COR-L47 (cell line): ENCODE measurements at places on chromosomes 3 and 15.

DNA sequence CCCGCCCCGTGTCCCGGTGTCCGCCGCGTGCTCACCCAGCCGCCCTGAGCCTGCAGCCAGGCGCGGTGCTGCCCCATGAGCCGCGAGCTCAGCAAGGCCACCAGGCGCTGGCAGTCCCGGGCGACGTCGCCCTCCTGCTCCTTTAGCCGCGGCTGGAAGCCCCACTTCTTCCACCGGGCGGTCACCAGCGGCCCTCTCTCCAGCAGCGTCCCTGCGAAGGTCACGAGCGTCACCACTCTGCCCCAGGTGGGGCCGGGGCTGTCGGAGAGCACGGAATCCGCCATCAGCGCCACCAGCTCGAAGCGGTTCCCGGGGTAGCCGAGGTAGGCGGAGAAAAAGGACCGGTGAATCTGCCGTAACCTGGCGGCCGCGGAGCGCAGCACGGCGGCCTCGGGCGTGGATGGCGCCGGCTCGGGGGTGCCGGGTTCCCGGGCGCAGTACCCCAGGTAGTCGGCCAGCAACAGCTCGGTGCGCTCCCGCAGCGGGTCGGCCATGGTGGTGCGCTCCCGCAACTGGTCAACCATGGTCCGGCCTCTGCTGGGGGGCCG lies 298 bp downstream of the BCL2L10 start:
- no peak for DNase-seq

DNA sequence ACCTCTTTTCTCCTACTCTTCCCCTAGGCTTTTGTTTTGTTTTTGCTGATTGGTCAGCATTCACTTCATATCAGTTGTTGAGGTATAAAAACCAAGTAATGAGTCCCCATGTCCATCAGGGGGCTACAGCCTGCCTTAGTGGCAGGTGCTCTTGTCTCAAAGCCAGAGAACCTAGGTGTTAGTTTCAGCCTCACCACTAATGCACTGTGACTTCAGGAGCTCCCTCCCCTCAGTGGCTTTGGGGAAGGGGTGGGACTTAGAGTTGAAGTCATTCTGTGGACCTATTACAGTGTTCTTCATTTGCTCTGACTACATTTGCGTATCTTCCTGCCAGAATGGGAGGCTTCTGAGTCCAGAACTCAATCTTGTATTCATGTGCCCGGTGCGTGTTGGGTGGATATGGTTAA lies 41.6 kb downstream of the NR2C2 start:
- DNase-seq = no peak

- DNase-seq = no peak
These were observed 130.2 kb downstream of the SSR3 start for GRCh38 chr3:156424758-156425157.

GRCh38 chr3:123367467-123368154 lies 81.3 kb downstream of the ADCY5 start:
- DNase-seq = no peak

DNA sequence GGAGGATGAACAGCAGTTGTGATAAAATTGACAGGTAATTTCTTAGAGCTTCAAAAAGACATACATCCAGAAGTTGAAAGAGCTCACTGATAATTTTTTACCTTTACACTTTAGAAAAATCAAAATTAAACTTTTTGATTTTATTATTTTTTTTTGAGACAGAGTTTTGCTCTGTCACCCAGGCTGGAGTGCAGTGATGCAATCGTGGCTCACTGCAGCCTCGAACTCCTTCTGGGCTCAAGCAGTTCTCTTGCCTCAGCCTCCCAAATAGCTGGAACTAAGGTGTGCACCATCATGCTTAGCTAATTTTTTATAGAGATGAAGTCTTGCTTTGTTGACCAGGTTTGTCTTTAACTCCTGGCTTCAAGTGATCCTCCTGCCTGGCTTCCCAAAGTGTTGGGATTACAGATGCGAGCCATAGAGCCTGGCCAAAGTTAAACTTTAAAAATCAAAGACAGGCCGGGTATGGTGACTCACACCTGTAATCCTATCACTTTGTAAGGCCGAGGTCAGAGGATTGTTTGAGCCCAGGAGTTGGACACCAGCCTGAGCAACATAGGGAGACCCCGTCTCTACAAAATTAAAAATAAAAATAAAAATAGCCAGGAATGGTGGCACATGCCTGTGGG lies 21.7 kb downstream of the PLA2G4F start:
- DNase-seq = no peak

DNA sequence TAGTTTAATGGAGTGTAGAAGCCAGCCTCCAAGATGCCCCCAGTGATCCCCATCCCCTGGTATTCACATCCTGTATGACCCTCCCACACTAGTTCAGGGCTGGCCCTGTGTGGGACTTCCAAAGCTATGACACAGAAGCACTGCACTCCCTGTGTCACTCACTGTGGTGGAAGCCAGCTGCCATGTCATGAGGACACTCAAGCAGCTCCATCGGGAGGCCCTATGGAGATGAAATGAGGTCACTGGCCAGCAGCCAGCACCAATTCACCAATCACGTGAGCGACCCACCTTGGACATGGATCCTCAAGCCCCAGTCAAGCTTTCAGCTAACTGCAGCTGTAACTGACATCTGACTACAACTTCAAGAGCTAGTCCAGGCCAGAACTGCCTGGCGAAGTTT lies 3.9 kb upstream of the ACAN start:
- DNase-seq = no peak

DNA sequence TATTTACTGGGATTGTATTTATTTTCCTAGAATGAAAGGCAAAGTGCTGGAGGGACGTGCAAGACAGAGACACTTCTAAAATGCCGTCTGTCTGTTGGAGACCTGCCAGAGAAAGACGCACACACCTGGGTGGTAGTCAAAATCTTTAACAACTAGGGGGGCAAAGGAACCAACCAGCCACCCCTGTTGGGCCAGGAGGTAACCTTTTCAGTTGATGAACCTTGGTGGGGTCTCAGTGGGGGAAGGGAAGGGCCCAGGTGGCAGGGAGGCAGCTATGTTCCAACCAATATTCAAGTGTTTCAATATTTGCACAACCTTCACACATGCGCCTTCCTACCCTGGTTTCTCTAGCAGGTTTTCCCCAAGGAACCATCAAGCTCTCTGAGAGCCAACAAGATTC lies 99.0 kb downstream of the MEGF11 start:
- DNase-seq = peak; percentile 41

DNA sequence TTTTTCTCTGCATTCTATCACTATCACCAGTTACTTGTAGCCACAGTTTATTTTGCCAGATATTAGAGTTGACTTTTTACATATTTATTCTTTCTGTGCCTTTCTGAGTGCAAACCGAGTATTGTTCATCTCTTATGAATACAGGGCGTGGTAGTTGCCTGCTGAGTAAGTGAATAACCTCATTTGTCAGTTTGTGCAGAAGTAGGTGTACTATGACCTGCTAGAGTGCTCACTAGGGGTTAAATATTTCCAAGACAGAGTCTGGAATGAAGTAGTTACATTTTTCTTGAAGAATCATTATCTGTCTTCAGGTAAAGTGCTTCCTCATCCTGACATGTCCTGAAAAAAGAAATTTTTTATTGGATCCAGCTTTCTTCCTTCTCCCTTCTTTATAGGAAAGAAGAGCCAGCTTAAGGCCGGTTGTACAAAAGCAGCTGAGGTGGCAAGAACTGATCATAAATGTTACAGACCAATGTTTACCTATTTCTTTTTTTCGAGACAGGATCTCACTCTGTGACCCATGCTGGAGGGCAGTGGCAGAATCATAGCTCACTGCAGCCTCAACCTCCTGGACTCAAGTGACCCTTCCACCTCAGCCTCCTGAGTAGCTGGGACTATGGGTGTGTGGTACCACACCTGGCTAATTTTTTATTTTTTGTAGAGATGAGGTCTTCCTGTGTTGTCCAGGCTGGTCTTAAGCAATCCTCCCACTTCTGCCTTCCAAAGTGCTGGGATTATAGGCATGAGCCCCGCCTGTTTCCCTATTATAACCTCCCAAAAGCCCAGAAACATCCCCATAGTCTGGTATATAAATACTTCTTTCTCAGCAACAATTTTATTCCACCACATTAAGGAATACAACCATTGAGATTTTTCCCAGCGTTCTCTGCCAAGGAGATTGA lies 182.5 kb downstream of the TPRG1 start:
- peak; percentile 9 for DNase-seq

- no peak for DNase-seq
These were observed 4.8 kb downstream of the RASGRP1 start for GRCh38 chr15:38559636-38560307.

- DNase-seq = no peak
These were observed 61.9 kb upstream of the STXBP5L start for GRCh38 chr3:120846073-120846472.

GRCh38 chr15:63517628-63518027 lies 13.2 kb downstream of the USP3 start:
- no peak for DNase-seq

- no peak for DNase-seq
These were observed 29.1 kb downstream of the SSR3 start for GRCh38 chr3:156525808-156526207.

- DNase-seq = no peak
These were observed 95.4 kb upstream of the SNRPA1 start for GRCh38 chr15:101390462-101390861.

DNA sequence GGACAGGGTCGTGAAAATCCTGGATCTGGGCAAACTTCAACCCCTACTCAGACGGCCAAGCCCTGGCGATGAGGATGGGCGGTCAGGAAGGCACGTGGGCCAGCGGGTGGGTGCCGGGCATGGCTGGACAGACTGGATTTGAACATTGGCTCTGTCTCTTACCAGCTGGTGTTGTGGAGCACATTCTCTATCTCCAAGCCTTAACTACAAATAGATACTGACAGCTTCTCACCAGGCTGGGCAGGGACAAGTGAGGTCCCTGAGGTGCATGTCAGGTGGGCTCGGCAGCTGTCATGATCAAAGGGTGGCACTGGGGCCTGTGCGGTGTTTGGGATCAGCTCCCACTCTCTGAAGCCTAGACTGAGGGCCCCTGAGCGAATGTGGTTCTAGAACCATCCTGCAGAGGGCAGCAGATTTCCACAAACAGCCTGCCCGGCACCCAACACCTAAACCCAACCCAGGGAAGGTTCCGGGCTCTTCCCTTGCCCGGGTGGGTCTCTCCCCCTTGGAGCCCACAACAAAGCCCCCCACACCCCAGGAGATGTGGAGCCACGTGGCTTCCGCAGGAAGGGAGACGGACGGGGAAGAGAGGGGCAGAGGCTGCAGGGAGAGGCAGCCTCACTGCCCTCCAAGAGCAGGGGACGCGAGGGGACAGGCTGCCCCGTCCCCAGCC lies 58.4 kb downstream of the RGMA start:
- DNase-seq = peak; percentile 22

DNA sequence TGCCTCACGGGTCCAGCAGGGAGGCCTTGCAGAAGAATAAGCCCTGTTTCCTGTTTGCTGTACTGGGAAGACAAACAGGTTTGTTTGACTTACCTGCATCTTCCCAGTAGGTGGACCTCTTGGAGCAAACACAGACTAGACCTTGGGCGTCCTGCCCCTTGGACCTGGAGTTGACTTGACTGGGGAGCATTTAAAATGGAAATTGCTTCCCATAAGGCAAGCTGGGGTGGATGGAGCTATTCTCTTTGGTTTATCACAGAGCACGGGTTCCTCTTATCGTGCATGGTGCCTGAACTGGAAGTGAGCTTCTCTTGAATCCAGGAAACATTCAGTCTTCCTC lies 151.4 kb downstream of the RPLP1 start:
- DNase-seq = peak; percentile 93

DNA sequence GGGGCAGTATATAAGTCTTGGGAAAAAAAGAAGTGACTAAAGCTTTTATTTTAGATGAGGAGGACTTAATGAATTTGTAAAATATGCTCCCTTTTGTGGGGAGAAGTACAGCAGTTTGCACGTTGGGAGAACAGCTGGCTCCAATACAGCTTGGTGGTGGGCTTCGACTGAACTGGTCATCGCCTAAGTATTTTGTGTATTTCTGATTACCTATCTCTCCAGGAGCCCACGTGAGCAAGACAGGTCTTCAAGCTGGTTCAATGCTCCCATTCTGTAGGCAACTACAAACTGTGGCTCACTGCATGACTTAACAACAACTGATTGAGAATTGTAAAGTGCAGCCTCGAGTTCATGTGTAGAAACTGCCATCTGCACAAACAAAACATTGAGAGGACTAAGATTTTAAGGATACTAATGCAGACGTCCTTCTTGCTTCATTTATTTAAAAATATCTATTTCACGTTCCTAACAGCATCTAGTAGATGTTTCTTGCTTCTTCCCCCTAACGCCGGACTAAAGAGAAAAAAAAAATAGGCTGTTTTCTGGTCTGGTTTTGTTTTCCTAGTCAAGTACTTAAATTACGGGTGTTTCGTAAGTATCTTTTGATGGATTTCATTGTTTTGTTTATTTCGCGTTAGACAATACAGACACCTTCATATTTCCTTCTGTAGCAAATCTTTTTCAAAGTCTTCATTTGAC lies 1.4 kb upstream of the GREM1 start:
- DNase-seq = no peak

DNA sequence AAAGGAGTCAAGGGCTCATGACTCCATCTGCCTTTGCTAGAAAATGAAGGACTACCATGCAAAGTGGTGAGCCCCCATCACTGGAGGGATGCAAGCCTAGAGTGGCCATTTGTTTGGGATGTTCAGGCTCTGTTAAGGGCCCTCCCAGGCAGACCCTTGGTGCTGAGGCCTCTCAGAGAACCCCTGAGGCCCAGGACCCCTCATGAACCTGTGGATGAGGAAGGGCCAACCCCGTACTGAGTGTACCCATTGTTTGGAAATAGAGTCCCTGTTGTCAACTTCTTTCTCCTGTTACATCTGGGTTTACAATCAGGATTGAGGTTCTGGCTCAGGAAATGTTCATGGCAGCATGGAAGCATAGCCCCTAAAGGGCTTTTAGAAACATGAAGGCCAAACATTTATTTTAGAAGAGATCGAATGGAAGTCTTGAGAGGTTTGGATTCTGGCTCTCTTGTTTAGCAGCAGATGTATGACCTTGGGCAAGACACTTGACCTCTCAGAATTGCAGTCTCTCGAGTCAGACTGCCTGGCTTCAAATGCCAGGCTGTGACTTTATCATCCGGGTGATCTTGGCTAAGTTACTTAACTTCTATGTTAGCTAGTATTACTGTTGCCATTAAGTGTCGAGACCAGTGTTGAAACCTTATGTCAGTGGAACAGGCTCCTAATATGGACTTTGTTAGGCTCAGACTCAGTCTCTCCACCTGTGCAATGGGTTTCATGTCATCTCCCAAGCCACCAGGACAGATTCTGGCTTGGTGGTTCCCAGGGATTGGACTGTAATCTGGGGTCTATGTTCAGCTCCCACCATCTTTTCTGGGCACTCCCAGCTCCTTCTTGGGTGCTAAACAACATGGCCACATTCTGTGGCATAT lies 12.4 kb downstream of the ITGA11 start:
- no peak for DNase-seq

DNA sequence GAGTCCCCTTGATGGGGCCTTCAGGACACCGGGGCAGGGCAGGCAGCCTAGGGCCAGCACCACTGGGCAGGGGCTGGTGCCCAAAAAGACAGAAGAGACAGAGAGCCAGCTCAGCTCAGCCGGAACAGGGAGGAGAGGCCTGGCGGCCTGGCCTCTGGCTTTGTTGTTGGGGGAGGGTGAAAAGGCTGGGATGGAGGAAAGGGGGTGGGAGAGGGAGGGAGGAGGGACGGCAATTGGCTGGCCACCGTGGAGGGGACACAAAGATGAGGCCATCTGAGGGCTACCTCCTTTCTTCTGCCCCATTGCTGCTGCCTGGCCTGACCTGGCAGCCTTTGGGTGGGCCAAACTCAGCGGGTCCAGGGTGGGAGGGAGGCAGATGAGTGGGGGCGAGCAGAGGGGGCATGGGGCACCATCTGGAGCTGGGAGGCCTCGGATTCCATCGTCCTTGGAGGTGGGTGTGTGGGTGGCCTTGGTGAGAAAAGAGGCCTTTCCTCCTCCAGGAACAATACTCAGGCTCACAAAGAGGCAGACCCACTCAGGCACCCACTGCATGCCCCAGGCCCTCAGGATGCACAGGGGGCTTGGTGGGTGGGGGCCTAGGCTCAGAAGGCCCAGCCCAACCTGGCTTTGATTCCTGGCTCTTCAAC lies 9.3 kb downstream of the EFCC1 start:
- no peak for DNase-seq
